ENCODE measurements at places on chromosomes 5 and 9.

DNA sequence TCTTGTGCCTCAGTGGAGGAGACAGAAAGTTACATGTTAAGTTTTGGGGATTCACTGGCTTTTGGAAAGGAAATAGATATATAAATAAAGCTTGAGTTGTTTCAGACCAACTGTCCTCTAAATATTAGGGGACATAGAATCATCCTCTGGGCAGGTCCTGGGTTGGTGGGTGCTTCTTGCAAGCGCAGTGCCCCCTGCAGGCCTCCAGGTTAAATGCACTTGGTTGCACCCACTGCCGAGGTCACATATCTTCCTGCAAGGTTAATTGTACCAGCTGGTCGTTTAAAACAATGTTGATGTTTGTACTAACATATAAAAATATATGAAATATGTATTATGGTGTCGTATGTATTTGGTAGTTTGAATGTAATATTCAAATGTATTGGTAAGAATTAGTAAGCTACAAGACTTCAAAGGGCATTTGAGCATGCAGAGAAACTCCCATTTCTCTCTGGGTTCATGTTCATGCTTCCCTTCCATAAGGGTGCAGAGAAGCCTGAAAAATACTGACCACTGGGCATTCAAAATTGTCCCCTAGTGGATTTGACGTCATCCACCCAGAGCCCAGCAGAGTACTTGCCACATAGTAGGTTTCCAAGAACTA, 87.0 kb downstream of the ZNF618 start:
- no peak for DNase-seq

GRCh38 chr5:78566747-78567425, 81.7 kb downstream of the LHFPL2 start:
- DNase-seq = no peak

DNA sequence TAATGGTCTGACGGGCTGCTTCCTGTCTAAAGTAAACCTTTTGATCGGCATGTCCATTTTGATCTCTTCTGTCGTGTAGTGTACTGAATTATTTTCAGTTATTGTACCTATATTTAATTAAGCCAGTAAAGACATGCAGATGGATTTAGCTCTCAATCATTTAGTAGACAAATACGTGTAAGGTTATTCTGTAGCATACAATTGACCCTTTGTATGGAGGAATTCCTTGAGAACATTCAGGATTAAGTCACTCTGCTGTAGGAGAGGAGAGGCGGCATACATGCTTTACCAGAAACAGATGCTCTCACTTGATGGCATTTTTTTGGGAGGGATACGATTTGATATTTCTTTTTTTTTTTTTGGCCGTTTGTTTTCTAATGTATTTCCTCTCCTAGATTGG, 141.0 kb downstream of the PBX3 start:
- DNase-seq = no peak

DNA sequence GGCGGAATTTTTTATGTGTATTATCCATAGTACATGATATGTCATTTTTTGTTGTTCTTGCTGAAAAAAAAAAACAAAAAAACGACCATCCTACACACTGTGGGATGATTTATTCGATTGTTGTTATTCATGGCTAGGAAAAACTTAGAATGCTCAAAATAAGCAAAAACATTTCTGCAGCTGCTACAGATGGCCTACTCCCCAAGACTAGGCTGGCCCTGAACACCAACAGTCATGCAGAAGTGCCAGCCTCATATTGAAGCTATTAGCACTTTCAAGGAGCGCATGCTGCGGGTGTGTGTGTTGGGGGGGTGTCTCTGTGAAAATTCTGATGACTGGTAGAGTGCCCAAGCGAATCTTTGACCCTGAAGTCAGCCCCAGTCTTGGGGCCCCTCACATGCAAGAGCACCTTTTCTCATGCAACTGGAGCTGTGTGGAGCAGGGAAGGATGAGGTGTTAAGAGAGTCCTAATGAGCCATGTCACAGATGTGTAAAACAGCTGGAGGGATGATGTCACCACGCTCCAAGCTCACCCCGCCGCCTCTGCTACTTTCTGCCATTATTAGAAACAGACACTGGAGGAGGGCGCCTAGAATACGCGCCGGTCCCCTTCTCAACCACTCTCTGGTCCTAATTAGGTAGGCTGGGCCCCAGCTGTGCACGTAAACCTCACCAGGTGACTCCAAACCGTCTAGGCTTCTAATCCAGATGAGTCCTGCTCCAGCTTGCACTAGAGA, 61.0 kb upstream of the SMIM23 start:
- DNase-seq = no peak

DNA sequence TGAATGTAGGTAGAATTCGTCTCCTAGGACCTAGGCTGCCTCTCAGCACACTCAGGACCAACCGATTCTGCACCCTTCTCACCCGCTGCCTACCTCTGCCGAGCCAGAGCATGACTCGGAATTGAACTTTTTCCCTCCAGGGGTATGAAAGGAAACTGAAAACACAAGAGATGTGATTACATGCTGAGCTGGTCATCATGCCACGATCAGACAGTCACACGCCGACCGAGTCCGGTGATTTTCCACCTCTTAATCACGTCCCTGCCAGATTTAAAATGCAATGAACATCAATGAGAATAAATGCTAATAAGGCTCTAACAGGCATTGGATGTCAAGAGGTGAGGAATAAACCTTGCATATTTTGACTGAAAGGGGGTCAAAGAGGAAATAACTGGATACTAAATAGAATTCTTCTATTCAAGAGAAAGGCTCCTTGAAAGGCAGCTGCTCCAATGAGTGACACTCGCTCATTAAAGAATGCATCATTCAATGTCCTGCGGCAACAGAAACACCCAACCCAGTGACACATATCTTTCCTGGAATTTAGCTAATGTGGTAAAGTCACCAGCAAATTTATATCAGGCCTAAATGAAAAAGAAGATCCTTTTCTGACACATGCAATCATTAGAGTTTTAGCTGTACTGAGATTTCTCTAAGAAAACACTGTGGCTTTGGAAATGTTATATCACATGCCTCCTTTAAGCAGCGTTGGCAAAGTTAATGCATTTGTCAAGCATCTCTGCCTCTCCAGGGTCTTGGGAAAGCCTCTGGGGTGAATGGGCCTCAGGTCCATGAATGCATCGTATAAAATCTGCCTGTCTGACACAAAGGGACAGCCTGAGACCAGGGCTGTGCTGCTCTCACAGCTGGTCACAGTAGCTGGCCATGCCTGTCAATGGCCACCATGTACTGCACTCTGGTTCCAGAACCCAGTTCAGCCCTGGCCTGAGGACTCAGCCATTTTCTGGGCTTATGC, 128.7 kb downstream of the SPOCK1 start:
- no peak for DNase-seq

DNA sequence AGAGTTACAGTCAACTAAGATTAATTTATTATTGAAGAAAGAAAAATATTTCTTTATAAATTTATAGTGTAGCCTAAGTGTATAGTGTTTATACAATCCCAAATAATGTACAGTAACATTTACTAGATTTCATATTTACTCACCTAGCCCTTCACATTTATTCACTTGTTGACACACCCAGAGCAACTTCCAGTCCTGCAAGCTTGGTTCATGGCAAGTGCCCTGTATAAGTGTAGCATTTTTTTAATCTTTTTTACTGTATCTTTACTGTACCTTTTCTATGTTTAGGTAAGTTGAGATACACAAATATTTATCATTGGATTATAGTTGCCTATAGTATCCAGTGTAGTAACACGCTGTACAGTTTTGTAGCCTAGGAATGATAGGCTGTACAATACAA, 119.9 kb downstream of the SPATA31D1 start:
- no peak for DNase-seq

- no peak for DNase-seq
These were observed 1.1 kb upstream of the DBH start for GRCh38 chr9:133635098-133635497.

GRCh38 chr9:78288214-78288892, 8.6 kb upstream of the PSAT1 start:
- no peak for DNase-seq

GRCh38 chr5:103366918-103367549, 108.5 kb downstream of the MACIR start:
- DNase-seq = no peak

- DNase-seq = no peak
These were observed 12.3 kb downstream of the KIF4B start for GRCh38 chr5:155025895-155026294.

GRCh38 chr5:95080030-95080429, 204.9 kb downstream of the MCTP1 start:
- DNase-seq = no peak

DNA sequence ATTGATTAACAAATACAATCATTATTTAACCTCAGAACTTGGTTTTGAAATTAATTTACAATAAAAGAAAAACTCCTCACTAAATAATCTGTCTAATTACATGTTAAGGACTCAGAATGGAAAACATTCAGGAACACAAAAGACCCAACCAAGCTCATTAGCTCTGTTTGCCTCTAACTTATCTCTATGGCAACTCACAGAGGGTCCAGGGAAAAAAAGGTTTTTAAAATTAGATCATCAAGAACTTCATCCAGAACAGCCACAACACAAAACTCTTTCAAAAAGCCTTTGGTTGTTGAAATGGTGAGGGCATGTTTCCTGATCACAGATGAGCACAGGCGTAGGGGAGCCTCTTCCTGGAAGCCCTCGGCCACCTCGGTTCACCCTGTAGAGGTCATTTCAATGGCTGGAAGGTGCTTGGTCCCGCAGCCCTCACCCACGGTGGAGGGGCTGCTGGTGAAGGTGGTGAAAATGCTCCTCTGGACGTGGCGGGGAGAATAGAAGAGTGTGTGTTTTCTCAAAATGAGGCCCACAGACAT, 17.2 kb upstream of the TCF7 start:
- DNase-seq = no peak

DNA sequence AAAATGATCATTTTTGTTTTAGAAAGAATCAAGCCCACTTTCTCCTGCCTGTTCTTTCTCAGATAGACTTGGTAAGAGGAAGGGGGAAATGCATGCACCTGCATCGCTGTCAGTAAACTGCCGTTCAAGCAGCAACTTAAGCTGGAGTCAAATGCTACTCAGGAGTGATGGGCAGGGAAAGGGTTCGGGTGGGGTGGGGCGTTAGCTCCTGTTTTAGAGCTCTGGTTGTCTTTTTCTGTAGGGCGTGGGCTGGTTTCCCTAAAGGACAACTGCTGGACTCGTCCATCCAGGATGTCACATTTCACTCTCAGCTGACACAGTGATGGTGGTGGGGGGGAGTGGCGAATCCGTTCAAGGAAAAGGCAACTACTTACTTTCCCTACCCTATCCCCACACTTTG, 75.0 kb downstream of the NDFIP1 start:
- DNase-seq = no peak

GRCh38 chr5:124856726-124857125, 110.3 kb upstream of the ZNF608 start:
- no peak for DNase-seq

- no peak for DNase-seq
These were observed 214.5 kb downstream of the SEC61B start for GRCh38 chr9:99436616-99437015.

- no peak for DNase-seq
These were observed 154.0 kb downstream of the OLFM1 start for GRCh38 chr9:135241381-135242048.

- DNase-seq = no peak
These were observed 49.2 kb downstream of the EQTN start for GRCh38 chr9:27247756-27248155.

DNA sequence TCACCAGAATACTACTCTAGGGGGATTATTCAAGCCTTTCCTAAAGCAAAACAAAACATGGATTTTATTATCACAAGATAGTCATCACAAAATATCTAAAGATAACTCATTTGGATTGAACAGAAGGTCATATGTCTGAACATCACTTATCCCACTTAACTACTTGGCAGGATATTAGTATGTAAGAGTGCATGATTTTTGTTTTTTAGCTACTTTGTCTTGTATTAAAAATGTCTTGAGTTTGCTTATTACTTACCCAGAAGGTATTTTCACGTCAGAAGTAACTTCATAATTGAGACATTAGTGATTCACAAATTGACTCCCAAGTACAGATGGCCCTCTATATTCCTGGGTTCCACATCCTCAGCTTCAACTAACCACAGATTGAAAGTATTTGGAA, 113.8 kb downstream of the TLE4 start:
- no peak for DNase-seq

- DNase-seq = no peak
These were observed 297.1 kb upstream of the CD180 start for GRCh38 chr5:67493676-67494075.

DNA sequence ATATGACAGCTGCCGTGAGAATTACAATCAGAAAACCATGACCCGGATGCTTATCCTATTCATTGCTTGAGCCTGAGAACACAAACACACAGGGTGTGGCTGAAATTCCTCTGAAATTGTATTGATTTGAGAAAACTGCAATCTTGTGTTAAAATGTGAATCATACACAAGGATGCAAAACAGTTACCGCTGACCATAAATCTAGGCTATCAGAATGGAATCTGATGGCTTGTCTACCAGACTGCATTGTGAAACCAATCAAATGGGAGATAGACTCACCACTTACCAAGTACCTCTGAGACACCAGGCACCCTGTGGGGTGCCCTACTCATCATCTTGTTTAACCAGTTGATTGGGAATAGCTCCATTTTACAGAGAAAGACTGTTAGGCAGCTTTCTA, 188.7 kb upstream of the MSX2 start:
- no peak for DNase-seq

DNA sequence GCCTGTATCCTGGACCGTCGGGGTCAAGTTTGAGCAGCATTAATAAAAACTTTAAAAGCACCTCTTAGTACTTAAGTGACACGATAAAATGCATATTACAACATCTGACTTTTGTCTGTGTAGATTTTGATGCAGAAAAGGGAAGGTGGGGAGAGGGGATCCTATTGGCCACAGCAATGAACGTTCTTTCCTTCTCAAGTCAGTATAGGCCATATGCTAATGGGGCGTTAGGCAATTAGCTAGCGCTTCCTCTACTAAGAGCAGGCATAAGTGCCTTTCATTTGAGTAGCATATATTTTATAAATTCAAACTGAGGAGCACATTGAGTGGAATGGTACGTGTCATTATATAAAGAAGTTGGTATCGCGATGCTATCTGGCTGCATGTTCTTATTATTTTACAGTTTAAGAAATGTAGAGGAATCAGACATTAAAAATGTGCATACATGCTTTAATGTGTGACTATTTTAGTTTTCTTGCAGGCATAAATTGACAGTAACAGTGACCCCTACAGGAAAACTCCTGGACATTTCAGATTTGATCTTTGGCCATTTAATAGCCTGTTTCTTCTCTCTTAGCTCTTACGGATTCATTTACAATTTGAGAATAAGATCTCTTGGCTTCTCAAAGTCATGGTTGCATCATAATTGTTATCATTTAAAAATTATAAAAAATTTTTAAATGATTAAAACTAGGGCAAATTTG, 1.1 kb upstream of the GNA14 start:
- DNase-seq = no peak

- no peak for DNase-seq
These were observed 185.6 kb upstream of the POU5F2 start for GRCh38 chr5:93926831-93927620.

DNA sequence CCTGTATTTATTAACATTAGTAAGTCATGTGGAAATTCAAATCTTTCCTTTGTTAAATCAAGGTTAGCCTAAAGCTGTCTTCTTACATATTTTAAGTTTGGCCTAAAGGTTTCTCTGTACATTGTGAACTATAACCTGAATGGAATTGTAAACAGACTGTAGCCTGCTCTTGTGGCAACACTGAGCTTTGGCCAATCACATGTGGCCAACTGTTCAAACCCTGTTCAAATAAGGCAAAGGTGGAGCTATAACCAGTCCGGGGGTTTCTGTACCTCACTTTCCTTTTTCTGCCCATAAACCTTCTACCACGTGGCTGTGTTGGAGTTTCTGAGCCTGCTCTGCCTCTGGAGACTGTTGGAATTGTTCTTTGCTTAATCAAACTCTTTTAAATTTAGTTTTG, 3.3 kb upstream of the HAPLN1 start:
- DNase-seq = no peak

- DNase-seq = no peak
These were observed 24.3 kb downstream of the PTPDC1 start for GRCh38 chr9:94108584-94108983.
